Mesenchymal stem cell (in vitro differentiated cells and primary cell): ENCODE measurements at places on chromosomes 16 and 17.

- DNase-seq = no peak
Observed at GRCh38 chr16:48813485-48813884, 203.5 kb upstream of the N4BP1 start.

DNA sequence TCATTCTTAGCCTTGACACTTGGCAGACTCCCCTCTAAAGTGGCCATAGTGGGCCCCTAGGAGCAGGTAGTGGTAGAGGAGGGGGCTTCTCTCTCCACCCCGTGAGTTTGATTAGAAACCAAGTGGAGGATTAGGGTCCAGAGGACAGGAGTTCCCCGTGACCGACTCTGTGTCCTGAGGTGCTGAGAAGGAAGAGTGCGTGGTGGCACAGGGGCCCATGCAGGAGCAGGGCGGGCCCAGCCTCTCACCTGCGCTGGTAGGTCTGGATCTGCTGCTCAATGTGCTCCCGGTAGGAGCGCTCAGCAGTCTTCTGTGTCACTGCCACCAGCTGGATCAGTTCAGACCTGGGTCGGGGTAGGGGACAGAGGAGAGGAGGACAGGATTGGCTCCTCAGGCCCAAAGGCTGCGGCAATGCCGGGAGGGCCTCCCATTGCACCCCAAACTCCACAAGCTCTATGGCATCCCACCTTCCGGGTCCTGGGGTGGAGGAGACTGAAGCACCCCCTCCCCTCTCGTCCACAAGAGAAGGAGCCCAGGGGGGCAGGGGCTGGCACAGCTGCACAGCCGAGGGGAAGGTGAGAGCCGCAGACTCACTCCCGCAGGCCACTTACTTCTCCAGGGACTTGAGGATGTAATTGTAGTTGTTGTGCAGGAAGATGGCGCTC lies 6.2 kb downstream of the ZACN start:
- no peak for DNase-seq

DNA sequence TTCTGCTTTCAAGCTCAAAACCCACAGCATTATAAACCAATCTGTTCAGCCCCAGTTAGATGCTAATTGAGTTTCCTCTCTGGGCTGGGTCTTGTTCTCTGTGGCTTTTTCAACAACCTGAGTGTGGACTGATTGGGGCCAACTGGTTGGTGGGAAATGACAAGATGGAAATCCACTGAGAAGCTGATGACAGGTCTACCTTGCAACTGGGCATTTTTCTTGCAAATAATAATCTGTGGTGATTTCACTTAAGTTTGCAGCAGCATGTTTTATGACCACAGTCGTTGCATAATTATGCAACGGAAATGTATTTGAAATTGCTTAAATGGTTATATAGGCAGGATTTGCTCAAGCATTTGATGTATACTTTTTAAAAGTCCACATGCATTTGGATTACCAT lies 69.9 kb downstream of the AKAP1 start:
- no peak for DNase-seq

- DNase-seq = peak; percentile 76
Observed at GRCh38 chr16:4330277-4330874, 14.5 kb downstream of the GLIS2 start.

GRCh38 chr16:56823081-56823733 lies 41.8 kb upstream of the SLC12A3 start:
- no peak for DNase-seq

DNA sequence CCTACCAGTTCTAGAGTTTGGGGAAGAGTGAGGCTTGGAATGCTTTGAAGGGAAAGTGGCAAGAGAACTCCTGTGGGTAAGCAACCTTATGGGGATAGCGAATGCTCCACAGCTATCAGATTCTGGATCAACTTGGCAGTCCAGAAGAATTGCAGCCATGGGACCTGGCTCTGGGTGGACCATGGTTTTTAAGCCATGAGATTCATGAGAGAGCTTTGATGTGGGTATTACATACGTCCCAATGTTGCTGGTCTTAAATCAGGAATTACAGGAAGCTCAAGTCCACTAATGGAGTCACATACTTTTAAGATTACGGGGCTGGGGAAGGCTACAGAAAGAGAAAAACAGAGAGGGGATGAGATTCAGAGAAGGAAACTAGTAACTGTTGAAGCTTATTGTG lies 142.5 kb upstream of the ELAC2 start:
- DNase-seq = no peak

- DNase-seq = no peak
Observed at GRCh38 chr16:29158785-29159184, 173.9 kb downstream of the LAT start.

DNA sequence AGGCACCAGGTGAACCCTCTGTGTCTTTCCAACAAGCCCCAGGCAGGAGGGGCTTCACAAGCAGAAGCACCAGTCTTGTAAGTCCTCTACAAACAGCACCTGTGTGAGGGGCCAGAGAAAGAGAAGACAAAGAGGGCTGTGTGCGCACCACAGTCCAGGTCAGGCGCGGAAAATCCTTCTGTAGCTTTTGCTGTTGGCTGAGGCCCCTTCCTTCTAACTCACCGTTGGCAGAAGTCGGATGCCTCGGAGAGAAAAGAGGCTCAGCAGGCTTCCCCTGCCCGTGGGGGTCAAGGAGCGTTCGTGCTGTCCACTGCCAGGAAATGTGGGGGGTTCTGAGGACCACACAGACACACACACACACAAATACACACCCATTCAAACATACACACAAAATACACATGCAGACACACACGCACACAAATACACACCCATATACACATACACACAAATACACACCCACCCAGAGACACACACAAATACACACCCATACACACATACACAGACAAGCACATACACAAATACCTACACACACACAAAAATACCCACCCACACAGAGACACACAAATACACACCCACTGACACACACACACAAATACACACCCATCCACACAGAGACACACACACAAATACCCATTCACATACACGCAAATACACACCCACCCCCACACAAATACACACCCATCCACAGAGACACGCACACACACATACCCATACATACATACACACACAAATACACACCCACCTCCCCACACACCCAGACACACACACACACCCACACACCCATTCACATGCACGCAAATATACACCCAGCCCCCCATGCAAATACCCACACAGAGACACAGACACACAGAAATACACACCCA lies 6.8 kb downstream of the ZG16B start:
- DNase-seq = peak; percentile 15

GRCh38 chr16:75456971-75457370 lies 7.5 kb downstream of the TMEM170A start:
- no peak for DNase-seq

- no peak for DNase-seq
Observed at GRCh38 chr16:913817-914439, 56.9 kb downstream of the LMF1 start.

DNA sequence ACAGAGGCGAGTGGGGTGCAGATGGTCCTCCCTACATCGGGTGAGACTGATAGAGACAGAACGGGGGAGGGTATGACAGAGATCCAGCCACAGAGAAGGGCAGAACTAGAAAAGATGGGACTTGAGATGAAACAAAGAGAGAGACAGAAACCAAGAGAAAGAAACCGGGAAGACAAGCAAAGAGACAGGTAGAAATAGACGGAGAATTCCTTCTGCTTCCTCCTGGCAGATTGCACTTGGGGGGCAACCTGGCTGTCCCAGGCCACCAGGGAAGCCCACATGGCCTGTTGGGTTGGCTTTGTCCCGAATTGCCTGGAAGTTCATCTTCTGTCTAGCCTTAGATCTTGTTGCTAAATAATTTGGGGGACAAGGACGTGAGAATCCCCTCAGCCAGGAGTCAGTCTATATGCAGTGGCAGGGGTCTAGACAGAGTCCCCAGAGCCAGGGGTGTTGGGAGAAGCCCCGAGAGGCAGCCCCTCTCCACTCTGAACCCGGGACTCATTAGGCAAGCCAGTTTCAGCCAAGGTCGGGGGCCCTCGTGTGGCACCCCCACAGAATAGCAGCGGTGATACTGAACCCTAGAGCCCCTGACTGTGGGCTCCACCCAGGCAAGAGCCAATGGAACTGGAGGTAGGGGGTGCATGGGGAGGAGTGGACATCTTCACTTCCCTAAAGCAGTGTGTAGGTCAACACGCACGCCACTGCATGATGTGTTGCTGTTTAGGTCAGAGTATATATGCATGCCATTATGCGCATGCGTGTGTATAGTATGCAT lies 627 bp upstream of the TSPOAP1 start:
- DNase-seq = no peak

- DNase-seq = no peak
Observed at GRCh38 chr17:58229881-58230280, 8.5 kb upstream of the LPO start.

GRCh38 chr16:85372627-85373372 lies 240.3 kb upstream of the GSE1 start:
- peak; percentile 93 for DNase-seq

DNA sequence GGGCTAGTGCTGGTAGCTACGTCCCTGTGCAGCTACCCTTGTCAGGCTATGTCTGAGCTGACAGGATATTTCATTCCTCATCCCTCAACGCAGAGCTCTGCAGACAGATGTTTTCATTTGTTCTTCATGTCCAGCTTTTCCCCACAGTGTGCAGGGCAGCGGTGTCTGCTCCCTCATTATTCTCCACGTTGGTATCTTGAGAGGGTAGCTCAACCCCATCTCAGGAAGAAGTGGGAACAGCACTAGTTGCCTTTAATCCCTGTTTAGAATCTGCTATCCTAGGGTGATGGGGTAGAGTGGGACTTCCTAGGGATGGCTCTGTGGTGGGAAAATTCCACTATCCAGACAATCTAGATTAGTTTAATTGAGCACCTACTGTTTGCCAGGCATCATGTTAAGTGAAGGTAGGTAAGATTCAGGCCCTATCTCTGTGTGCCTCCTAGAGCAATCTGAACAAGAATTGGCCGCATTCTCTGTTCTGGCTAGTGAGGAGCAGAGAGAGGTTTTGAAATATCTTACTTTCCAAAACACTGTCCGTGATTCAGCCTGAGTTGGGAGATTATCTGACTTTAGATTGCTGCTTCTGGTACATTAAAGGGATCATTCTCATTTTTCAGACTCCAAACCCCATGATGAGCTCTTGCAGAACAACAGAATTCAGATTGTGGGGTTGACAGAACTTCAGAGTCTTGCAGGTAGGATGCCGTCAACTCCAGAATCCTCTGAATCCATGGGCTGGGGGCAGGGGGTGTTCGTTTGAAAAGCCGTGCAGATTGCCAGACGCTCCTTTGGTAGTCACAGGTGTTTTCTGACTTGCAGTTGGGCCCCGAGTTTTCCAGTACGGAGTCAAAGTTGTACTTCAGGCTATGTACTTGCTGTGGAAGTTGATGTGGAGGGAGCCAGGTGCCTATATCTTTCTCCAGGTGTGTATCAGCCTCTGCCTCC lies 963 bp downstream of the ALG1 start:
- no peak for DNase-seq

DNA sequence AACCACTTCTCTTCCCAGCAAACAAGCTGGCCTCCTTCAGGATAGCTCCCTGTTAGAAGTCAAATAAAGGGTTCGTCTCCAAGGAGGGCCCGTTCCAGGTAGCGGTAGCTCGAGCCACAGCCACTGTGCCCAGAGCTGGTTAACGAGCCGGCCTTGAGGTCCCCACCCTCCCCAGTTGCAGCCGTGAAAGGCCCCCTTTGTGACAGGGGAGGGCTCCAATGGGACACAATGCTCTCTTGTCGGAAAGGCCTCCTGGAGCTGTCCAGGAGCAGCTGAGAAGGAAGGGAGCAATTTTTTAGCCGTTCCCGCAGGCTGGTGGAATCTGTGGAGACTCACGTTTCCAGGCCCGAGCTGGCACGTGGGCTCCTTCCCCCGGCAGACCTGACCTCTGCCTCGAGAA lies 29.9 kb upstream of the FOXF1 start:
- no peak for DNase-seq

GRCh38 chr16:78246559-78246958 lies 147.1 kb downstream of the WWOX start:
- DNase-seq = no peak

- no peak for DNase-seq
Observed at GRCh38 chr17:50598487-50598886, 36.2 kb upstream of the ABCC3 start.

DNA sequence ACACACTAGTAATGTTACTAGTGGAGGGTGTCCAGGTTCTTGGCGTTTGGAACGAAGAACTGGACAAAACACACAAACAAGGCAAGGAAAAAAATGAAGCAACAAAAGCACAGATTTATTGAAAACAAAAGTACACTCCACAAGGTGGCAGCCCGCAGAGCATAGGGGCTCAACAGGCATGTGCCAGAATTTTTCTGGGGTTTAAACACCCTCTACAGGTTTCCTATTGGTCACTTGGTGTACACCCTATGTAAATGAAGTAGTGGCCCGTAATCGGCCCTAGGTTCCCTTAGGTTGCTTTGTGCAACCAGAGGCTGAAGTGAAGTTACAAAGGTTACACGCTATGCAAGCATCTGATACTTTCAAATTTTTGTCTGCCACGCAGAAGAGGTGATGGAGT lies 8.1 kb downstream of the OR2C1 start:
- no peak for DNase-seq

GRCh38 chr17:56658648-56659047 lies 65.1 kb downstream of the NOG start:
- DNase-seq = no peak

GRCh38 chr16:11135464-11135973 lies 120.5 kb downstream of the SOCS1 start:
- peak; percentile 54 for DNase-seq

- DNase-seq = no peak
Observed at GRCh38 chr16:85552980-85553435, 60.1 kb upstream of the GSE1 start.

- DNase-seq = no peak
Observed at GRCh38 chr16:78869492-78869891, 731.0 kb downstream of the MAF start.

- DNase-seq = peak; percentile 23
Observed at GRCh38 chr17:614653-615546, 99.7 kb downstream of the VPS53 start.

GRCh38 chr17:33052856-33053255 lies 61.2 kb downstream of the SPACA3 start:
- DNase-seq = no peak

GRCh38 chr17:78197147-78197832 lies 10.1 kb downstream of the AFMID start:
- DNase-seq = no peak

- DNase-seq = no peak
Observed at GRCh38 chr17:37859451-37859850, 64.8 kb upstream of the TBC1D3K start.

- no peak for DNase-seq
Observed at GRCh38 chr17:80611816-80612215, 67.2 kb downstream of the RPTOR start.

- no peak for DNase-seq
Observed at GRCh38 chr17:76152591-76152990, 11.5 kb upstream of the FOXJ1 start.

DNA sequence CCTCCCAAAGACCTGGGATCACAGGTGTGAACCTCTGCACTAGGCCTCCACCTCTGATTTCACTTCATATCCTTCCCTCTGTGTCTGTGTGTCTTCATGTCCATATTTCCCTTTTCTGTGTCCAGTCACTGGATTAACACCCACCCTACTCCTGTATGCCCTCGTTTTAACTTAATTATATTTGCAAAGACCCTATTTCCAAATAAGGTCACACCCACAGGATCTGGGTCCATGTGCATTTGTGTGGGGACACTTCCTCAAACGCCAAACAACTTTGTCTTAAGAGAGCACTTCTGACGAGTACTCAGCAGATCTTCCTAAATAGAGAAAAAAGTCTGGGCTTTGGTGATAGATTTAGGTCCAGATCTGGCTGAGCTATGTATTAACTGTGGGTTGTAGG lies 56.3 kb downstream of the MPHOSPH6 start:
- DNase-seq = no peak
